Fibroblast of skin of left quadriceps (primary cell): ENCODE measurements at places on chromosomes 6 and 20.

GRCh38 chr20:32037929-32038328 lies 14.1 kb upstream of the HCK start:
- DNase-seq: peak; percentile 9

DNA sequence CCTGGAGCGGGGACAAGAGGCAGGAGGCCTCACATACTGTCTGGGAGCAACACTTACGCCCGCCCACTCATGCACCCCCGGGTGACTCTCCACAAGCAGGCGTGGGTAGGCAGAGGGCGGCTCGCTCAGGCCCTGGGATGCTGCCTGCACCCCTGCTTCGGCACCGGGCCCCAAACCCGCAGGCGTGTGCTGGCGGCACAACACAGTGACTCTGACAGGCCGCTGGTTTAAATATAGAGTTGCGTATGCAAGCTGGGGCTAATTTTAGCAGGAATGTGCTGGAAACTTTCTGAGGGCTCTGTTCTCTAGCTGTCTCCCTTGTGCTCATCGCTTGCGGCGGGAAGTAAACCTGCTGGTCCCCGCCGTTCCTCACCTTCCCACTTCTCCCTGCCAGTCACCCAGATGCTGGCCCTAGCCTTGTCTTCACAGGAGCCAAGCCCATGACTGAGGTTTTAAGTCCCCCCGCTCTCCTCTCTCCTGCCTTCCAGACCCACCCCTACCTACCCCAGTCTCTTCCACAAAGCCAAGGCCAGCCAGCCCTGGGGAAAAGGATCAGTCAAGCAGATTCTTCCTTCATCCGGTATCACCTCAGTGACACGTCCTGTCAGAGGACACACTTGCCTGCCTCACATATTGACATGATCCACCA lies 94.5 kb upstream of the FOXP4 start:
- DNase-seq: no peak

- DNase-seq: peak; percentile 94
These were observed 83.4 kb upstream of the NEDD9 start for GRCh38 chr6:11315743-11316437.

DNA sequence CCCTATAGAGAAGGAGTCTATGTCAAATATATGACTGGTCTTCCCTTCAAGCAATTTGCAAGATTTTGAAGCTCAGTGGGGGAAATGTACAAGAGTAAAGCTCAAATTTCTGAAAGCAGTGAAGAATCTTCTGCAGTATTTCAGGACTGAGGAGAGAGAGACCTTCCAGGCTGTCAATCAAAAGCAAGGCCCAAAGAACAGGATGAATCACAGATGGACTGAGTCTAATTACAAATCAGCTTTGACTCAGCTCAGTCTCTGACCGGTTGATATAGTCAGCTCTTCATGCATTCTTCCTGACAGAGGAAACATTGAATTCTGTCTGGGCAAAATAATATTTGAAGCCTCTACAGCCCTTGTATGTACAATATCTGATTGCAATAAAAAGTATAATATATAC lies 7.7 kb upstream of the HTR1B start:
- DNase-seq: no peak

DNA sequence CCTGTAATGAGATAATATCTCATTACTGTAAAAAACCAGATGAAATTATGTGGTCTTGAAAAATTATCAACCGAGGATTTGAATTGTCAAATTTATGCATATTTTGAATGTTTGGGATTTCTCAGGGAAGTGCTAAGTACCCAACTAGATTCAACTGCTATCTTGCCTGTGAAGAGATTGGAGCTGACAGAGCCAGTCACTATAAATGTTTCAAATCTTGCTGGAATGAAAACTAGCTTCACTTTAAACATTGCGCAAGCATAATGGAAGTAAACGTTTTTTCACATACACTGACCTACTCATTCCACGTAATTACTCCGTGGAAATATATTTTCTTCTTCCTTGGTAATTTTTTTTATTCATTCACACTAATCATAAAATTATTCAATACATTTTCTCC lies 46.7 kb downstream of the TMEM170B start:
- DNase-seq: peak; percentile 6

- DNase-seq: no peak
These were observed 31.5 kb upstream of the RANBP9 start for GRCh38 chr6:13742961-13743735.

DNA sequence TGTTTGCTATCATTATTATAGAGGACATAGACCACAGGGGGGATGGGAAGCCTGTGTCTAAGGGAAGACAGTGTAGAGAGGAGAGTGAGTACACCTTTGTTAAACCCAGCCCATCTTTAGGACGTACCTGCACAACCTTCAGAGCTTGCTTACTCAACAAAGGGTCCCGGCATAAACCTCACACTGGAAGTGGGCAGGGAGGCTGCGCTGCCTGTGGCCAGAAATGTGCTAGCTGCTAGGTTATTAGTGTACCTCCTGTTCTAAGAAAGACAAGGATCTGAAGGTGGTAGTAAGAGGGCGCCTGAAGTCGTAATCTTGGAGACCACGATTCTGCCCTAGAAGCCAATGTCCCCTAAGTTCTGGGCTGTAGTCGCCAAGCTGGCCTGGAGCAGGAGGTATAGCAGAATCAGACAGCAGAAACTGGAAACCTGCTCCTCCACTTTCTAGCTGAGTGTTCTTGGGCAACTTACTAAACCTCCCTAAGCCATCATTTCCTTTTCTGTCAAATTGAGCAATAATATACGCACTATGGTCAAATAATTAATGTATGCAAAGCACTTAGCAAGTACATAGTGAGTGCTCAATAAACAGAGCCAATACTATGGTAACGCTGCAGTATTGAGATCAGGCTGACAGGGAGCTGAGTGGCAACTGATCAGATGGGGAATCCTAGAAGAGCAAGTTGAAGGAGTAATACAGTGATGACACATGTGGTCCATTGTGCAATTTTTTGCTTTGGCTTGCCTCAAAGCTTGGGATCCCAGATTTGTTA lies 16.8 kb upstream of the AKIRIN2 start:
- DNase-seq: no peak

DNA sequence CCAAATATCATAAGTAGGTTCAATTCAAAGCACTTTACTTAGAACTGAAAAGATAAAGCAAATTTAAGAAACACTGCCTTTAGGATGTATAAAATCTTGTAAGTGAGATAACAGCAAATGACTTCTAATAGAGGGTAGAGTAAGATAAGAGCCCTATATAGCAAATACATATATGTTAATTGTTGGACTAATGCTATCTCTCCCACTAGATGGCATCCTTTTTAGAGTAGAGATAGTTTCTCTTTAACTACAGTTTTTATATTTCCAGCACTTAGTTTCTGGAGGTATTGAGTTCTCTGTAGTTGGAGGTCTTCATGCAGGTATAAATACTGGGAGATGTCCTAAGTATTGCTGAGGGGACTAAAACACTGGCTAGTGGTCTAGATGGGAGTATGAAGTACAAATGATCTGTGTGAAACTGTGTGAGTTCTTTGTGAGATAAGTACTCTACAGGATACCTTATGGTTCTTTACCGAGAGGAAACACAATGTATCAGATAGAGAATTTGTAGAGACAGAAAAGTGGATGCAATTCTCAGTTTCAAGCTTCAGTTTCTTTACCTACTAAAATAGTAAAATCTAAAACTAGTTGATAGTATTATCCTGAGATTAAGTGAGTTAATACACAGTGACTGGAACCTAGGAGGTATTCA lies 399.3 kb downstream of the KHDRBS2 start:
- DNase-seq: no peak

DNA sequence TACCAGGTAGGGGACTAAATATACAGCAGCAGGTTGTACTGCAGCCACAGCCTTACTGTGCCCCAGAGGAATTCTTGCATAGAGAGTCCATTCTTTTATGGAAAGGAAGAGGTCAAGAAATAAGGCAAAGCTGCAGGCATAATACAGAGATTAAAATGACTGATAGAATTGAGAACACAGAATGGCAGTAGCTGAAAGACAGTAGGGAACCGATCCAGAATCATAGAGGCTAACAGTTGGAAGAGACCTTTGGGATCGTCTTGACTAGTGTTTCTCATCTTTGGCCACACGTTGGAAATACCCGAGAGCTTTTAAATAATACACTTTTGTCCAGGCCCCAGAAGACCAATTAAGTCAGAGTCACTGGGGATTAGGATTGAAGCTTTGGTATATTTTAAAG lies 492.6 kb upstream of the SOX4 start:
- no peak for DNase-seq

DNA sequence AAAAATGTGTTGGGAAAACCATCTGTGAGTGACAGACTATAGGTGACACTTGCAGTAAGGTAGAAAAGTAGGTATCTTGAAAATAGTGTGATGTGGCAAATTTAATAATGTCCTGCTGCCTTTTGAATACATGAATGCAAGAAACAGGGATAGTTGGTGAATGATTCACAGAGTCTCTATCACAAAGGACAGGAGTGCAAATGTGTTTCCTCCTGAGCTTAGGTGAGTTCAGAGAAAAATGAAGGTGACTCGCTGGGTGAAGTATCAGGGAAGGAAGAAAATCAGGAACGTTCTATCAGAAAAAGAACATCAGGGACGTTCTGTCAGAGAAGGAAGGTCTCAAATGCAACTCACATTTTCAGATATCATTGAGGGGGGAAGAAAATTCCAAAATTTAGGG lies 557.8 kb upstream of the SLC35B3 start:
- DNase-seq: no peak

- DNase-seq: no peak
These were observed 83.7 kb upstream of the TMEM30A start for GRCh38 chr6:75368151-75368779.

GRCh38 chr6:85078058-85078457 lies 313.7 kb upstream of the TBX18 start:
- DNase-seq: peak; percentile 95

- no peak for DNase-seq
These were observed 347.2 kb downstream of the TAF4 start for GRCh38 chr20:61718361-61719005.

DNA sequence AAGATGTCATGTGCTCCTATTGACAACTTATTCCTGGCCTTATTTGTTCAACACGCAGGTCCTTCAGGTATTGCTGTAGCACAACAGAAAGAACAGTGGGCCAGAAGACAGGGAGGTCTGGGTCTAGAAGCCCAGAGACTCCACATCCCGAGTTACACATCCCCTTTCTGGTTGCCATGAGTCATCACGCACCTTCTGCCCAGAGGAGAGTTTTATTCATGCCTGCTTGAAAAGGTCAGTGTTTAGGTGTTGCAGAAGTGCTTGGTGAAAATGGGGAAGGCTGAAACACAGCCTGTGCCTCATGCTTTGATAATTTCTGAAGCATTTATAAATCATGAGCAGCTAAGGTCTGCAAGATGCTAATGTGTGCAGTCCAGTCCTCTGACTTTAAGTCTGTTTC lies 256.4 kb downstream of the GMPR start:
- no peak for DNase-seq

GRCh38 chr6:126042001-126042419 lies 55.7 kb downstream of the TRMT11 start:
- DNase-seq: no peak

- no peak for DNase-seq
These were observed 9.5 kb downstream of the SEMG2 start for GRCh38 chr20:45230631-45231030.

- DNase-seq: no peak
These were observed 497.0 kb downstream of the MAFB start for GRCh38 chr20:40192081-40192480.

- no peak for DNase-seq
These were observed at the start of gene OOEP for GRCh38 chr6:73369563-73369962. OOEP (minus strand) TSS chr6:73369897; CDS start chr6:73369792, 105 bp downstream.

DNA sequence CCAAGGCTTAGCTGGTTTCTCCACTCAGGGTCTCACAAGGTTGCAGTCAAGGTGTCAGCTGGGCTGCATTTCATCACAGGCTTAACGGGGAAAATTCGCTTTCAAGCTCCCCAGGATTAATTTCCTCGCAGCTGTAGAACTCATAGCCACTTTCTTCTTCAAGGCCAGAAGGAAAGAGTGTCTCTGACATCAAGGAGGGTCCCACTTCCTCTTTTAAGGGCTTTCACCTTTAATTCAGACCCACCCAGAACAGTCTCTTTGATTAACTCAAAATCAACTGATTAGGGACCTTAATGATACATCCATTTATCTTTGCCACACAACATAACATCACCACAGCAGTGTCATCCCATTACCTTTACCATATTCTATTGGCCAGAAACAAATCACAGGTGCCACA lies 183.3 kb upstream of the ARID1B start:
- no peak for DNase-seq

GRCh38 chr20:40655451-40655850 lies 33.6 kb downstream of the MAFB start:
- DNase-seq: no peak

DNA sequence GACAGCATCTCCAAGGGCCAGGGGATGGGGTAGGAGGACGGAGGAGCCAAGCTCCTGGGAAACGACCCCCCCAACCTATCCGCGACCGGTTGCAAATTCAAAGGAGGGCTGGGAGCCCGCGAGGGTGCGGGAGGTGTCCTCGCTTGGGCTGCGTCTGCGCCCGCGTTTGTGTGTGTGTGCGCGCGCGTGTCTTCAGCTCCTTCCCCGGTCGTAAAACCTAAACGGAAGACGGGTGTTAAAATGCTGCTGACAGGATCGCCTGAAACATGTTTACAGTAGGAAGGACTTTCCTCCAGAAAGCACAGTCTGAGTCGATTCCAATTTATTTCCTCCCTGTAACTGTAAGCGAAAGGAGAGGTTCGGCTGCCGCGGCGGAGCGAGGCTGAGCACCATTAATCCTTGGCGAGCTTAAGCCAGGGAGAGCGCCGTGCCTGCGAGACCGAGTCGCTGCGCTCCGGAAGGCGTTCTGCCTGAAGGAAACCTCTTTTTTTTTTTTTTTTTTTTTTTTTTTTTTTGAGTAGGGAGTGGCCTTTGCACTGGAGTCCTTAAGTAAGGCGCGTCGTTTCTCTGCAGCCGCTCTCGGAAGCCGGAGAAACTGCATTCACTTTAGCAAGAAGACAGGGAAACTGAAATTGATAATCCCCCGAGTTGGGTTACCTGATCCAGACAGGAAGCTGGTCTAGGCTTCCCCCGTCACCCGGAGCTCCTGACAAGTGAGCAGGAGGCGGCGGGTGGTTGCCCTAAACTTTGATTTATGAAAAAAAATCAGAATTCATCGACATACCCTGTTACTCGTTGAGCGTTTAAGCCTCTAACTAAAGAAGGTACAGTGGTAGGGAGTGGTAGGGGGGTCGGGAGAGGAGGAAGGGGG lies 4.8 kb upstream of the SOX4 start:
- DNase-seq: no peak

- DNase-seq: no peak
These were observed 72.1 kb downstream of the AFDN start for GRCh38 chr6:167898673-167899311.

DNA sequence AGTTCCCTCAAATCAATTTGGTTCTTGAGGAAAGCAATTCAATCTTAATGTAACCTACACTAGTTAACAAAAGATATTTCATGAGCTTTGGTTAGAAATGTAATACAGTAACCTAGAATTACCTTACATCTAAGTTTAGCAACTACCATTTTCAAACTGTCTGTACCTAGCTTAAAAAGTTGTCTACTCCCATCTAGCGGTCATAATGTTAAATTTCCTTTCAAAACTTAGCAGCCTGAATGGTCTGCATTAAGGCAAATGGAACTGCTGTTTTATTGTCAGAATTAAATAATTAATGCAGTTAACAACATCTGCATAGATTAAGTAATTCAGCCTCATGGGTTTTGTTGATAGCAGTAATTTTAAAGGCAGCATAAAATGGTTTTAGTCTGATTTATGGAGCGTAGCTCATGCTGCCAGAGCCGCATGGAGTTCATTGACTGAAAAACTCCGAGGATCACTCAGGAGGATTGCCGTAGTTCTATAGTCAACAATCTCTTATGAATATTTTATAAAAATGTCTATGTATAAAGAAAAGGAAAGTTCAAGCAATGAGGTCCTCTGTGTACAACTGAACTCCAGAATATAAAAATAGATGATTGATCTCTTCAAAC lies 485.4 kb upstream of the MANEA start:
- peak; percentile 42 for DNase-seq

GRCh38 chr20:20439602-20440190 lies 71.8 kb downstream of the INSM1 start:
- no peak for DNase-seq
